HCT116 (cell line): ENCODE measurements at places on chromosomes 13 and 19.

DNA sequence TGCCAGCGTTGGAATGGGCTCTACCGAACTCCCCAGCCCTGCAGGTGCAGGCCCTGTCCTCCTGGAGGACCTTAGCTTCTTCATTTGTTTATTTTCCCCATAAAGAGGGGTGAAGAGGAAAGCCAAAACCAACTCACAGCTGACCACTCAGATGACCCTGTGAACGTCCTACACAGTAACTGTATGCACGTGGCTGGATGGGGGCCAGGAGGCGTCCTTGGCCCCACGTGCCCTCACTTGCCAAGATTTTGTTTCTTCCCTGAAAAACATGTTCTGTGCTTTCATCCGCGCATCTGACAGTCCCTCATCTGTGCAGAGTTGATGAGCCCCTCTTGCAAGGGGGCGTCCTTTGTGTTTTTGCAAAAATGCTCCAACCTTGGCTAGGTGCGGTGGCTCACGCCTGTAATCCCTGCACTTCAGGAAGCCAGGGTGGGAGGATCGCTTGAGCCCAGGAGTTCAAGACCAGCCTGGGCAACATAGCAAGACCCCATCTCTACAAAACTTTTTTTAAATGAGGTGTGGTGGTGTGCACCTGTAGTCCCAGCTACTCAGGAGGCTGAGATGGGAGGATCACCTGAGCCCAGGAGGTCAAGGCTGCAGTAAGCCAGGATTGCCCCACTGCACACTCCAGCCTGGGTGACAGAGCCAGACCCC, 5.3 kb upstream of the TEKTIP1 start:
- no peak for DNase-seq

- DNase-seq = no peak
Measured at GRCh38 chr13:112455476-112456059, 79.4 kb downstream of the SPACA7 start.

GRCh38 chr19:995051-995827, 5.0 kb upstream of the GRIN3B start:
- no peak for DNase-seq

GRCh38 chr13:74675182-74675581, 541.0 kb upstream of the KLF12 start:
- no peak for DNase-seq

DNA sequence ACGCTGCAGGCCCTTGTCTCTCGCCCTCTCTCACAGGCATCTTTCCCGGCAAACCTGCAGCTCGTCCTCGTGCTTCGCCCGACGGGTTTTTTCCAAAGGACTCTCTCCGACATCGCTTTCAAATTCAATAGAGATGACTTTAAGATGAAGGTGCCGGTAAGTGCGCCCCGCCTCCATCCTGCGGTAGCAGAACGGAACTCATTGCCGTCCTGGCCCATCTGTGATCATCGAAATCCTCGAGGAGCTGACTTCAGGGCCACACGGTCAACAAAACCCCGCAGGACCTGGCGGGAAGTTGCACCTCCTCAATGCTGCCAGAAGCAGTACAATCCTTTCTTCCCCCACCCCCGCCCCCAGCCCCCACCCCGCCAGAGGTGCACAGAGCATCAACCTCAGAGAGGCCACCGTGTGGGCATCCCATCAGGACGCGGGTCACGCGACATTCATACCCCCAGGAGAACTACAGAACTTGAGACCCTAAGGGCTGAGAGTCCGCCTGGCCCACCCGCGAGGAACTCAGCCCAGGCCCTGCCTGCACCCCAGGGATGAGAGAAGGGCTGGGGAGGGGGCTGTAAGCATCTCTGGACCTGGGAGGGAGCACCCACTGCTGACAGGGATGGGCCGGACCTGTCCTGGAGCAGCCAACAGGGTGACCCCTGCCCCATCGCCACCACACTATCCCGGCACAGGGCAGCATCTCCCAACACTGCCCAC, 44.9 kb upstream of the F7 start:
- no peak for DNase-seq

- no peak for DNase-seq
Measured at GRCh38 chr13:110475117-110475516, 86.4 kb downstream of the RAB20 start.

- DNase-seq = no peak
Measured at GRCh38 chr13:41289463-41289881, 21.6 kb upstream of the NAA16 start.

GRCh38 chr13:113671066-113672001, 4.3 kb downstream of the GRK1 start:
- DNase-seq = no peak

DNA sequence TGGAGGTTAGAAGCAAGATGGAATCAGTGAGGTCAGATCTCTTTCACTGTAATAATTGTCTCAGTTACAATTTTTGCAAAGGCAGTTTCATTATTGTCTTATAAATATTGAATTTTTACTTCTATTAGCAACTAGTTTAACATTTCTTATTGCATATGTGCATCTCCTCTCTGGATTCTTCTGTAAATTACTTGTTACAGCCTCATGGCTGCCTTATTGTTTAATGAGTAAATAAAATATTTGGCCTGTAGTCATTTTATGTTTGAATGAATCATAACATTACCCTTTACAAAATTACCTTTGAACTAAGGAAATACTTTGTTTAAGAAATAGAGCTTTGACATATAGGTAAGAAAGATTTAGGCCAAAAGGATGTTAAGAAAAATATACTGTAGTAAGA, 212.4 kb downstream of the SLITRK6 start:
- no peak for DNase-seq

- DNase-seq = no peak
Measured at GRCh38 chr19:51497666-51498065, 3.9 kb downstream of the SIGLEC12 start.

- peak; percentile 52 for DNase-seq
Measured at GRCh38 chr19:12757544-12758274, 6.1 kb downstream of the BEST2 start.

- no peak for DNase-seq
Measured at GRCh38 chr13:37406031-37406430, 192.5 kb downstream of the POSTN start.

DNA sequence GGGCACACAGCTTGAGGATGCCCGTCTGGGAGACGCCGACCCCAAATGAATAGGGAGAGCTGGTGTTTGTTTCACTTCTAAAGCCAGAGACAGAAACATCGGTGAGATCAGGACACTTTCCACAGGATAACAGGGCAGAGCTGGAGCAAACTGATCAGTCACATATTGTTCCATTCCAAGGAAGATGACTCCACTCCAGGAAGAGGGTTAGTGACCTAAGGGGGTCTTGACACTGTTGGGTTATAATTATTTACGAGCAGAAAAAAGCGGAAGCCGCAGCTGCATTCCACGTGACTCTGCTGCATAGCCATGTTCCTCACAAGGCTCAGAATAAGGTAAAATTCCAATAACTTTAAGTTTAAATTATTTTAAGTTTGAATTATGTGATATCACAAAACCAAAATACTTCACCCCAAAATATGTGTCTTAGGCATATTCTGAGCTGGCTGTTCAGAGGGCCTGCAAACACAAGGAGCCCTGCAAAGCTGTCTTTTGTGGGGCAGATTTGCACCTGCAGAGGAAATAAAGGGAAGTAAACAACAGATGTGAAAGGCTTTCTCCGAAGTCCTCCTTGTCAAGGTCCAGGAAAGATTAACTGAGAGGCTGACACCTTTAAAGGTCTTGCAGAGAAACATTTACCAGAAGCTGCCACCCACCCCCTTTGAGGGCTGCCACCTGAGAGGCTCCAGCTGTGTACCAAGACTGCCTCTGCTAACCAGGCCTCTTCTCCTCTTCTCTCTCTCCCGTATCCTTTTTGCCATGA, 819.2 kb downstream of the UQCRFS1 start:
- DNase-seq = no peak

- DNase-seq = peak; percentile 46
Measured at GRCh38 chr19:30649934-30650614, 277.9 kb downstream of the ZNF536 start.

DNA sequence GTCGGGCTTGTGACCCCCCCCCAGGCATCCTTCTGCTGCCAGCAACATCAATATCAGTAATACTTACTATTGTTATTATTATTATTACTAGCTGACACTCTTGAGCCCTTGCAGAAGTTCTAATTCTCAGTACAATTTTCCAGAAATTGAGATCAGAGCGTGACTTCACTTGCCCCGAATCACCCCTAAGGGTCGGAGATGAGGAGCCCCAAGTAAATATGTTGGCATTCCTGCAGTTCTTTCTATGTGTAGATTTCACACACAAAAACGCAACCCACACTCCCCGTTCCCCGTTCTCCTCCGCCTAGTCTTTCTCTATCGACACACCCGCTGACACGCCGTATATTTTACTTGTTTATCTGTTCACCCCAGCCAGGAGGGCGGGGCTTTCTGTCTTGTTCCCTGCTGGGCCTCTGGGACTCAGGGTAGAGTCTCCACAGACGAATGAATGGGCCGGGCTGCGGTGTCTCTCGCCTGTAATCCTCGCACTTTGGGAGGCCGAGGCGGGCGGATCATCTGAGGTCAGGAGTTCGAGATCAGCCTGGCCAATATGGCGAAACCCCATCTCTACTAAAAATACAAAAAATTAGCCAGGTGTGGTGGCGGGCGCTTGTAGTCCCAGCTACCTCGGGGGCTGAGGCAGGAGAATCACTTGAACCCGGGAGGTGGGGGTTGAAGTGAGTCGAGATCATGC, 14.7 kb downstream of the TLE5 start:
- peak; percentile 63 for DNase-seq

DNA sequence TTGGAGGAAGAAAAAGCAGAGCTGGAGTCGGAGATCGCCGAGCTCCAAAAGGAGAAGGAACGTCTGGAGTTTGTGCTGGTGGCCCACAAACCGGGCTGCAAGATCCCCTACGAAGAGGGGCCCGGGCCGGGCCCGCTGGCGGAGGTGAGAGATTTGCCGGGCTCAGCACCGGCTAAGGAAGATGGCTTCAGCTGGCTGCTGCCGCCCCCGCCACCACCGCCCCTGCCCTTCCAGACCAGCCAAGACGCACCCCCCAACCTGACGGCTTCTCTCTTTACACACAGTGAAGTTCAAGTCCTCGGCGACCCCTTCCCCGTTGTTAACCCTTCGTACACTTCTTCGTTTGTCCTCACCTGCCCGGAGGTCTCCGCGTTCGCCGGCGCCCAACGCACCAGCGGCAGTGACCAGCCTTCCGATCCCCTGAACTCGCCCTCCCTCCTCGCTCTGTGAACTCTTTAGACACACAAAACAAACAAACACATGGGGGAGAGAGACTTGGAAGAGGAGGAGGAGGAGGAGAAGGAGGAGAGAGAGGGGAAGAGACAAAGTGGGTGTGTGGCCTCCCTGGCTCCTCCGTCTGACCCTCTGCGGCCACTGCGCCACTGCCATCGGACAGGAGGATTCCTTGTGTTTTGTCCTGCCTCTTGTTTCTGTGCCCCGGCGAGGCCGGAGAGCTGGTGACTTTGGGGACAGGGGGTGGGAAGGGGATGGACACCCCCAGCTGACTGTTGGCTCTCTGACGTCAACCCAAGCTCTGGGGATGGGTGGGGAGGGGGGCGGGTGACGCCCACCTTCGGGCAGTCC, 5.0 kb downstream of the FOSB start:
- DNase-seq = no peak

- no peak for DNase-seq
Measured at GRCh38 chr19:29504454-29504853, 21.3 kb upstream of the VSTM2B start.

DNA sequence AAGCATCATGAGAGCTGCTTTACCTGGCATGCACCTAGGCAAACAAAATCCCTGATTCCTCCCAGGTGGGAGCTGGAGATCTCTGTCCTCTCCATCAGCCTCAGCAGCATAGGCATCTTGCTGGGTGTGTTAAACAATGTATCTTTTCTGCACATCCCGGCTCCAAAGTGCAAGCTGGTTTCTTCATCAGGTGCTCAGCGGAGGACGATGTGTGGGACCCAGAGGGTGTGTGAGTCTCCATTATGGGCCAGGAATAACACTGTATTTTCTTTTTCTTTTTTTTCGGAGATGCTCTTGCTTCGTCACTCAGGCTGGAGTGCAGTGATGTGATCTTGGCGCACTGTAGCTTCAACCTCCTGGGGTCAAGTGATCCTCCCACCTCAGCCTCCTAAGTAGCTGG, 9.9 kb downstream of the CNFN start:
- DNase-seq = no peak

- no peak for DNase-seq
Measured at GRCh38 chr19:34324320-34324719, 40.7 kb upstream of the GPI start.

DNA sequence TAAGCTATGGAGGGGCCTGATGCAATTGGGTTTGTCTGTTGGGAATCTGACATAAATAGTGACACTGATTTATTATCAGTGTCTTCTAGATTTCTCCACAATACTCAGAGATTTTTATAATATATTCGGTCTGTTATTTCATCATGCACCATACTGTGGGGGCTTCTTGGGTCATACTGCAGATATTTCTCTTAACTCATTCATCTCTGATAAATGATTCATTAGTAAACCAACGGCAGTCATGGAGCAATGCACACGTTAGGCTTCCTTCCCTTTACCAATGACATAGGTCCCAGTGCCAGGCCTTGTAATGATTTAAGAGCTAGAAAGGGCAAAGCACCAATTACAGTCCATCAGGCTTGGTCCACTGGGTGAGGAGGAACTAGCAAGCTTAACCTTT, 53.6 kb downstream of the FAM216B start:
- no peak for DNase-seq

GRCh38 chr13:29674532-29674931, 79.0 kb upstream of the SLC7A1 start:
- DNase-seq = no peak

- DNase-seq = no peak
Measured at GRCh38 chr13:50682002-50682401, 161.5 kb downstream of the DLEU7 start.

- no peak for DNase-seq
Measured at GRCh38 chr13:73955977-73956500, 178.2 kb downstream of the KLF12 start.

GRCh38 chr19:23254141-23254910, 4.1 kb upstream of the ZNF724 start:
- no peak for DNase-seq
